ENCODE measurements at places on chromosomes 5 and 9.
A peak's percentile ranks its signal among the peaks of the same experiment; 100 is the strongest.

DNA sequence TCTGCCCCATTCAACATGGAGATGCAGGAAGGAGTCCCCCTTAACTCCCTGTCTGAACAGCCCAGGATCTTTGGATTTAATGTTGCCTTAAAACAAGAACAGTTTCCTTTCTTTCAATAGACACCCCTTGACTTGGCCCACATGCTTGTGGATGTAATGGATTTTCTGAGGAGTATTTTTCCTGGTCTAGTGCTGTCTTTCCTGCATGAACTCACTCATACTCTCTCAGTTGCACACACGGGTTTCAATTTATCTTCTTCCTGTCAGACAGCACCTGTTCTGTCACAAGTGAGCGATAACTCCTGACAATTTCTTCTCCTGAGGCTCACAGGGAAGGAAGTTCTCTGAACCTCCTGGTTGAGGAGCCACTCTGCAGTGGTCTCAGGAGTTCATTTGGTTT, 85.1 kb downstream of the ACER2 start:
- DNase-seq = no peak

DNA sequence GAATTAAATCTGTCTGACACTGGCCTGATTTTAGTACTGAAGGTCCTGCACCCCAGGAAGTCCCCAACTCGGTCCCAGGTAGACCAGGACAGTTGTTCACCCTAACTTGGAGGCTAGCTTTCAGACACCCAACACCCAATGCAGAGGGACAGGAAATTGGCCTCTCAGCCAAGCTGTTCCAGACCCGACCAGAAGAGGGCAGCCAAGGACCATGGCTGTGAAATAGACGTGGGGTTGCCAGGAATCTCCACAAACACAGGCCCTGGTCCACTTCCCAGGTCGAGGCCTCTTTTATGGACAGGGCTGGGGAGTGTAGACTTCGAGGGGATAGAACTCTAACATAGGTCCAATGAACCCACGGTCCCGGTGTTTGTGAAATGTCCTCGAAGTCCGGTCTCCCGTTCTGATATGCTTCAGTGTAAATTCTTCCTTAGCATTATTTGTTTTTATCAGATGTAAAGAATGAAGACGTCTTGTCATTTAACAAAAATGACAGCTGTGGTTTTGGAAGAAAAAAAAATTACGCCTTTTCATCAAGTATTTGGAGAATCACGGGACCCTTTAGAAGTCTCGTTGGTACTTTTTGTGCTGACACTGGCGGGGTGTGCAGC, 260.3 kb upstream of the ADAMTS16 start:
- DNase-seq = peak; percentile 74

GRCh38 chr5:88142886-88143692, 125.6 kb downstream of the TMEM161B start:
- DNase-seq = no peak

- DNase-seq = no peak
These were observed 596.1 kb downstream of the ELAVL2 start for GRCh38 chr9:23229890-23230317.

- no peak for DNase-seq
These were observed 23.7 kb downstream of the NAIF1 start for GRCh38 chr9:128043467-128043868.

- DNase-seq = no peak
These were observed 178.7 kb downstream of the FSTL4 start for GRCh38 chr5:133433641-133434040.

DNA sequence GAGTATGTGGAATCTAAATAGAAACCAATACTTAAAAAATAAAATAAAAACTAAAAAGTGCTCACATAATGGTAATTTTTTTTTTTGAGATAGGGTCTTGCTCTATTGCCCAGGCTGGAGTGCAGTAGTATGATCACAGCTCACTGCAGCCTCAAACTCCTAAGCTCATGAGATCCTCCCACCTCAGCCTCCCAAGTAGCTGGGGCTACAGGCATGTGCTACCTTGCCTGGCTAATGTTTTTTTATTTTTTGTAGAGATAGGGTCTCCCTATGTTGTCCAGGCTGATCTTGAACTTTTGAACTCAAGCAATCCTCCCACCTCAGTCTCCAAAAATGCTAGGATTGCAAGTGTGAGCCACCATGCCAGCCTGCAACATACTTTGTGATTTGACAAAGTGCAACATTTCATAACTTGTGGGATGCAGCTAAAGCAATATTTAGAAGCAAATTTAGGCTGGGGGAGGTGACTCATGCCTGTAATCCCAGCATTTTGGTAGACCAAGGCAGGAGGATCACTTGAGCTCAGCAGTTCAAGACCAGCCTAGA, 18.4 kb downstream of the AP3B1 start:
- no peak for DNase-seq

DNA sequence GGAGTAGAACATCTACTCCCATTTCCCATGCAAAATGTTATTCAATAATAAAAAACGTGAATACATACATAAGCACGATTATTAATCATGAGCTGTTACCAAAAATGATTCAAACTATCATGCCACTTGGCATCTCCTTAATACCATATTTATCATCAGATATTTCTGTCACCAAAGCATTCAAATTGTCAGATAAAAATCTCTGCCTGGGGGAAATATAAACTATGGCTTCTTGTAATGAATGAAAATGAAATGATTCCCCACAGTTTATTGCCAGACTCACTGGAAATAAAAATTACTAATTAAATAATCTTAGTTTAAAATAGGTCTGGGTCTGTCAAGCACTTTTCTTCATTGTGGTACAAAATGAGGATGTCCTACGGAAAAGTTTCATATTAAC, 265.4 kb downstream of the EDIL3 start:
- no peak for DNase-seq

GRCh38 chr9:114153761-114154599, 1.4 kb upstream of the COL27A1 start:
- DNase-seq = no peak

GRCh38 chr9:130446101-130446861, 1.5 kb downstream of the ASS1 start:
- no peak for DNase-seq

DNA sequence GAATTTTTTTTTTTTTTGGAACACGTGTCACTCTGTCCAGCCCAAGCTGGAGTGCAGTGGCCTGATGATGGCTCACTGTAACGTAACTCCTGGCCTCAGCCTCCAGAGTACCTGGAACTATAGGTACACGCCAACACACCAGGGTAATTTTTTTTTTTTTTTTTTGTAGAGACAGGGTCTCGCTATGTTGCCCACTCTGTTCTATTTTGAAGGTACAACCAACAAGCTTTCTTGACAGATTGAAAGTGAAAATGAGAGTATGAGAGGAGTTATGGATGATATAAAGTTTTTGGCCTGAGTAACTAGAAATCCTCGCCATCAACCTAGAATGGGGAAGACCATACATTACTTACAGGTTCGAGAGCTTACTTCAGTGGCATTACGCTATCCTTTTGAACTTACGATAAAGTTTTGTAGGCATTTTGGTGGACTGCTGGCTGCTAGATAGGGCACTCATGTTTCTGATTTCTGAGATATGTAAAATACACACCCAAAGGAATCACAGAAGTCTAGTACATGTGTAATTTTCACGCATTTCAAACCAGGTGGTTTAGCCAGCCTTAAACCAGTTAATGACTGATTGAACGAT, 806 bp upstream of the CDC42SE2 start:
- DNase-seq = peak; percentile 50

GRCh38 chr5:118228489-118228888, 759.9 kb downstream of the DTWD2 start:
- no peak for DNase-seq

DNA sequence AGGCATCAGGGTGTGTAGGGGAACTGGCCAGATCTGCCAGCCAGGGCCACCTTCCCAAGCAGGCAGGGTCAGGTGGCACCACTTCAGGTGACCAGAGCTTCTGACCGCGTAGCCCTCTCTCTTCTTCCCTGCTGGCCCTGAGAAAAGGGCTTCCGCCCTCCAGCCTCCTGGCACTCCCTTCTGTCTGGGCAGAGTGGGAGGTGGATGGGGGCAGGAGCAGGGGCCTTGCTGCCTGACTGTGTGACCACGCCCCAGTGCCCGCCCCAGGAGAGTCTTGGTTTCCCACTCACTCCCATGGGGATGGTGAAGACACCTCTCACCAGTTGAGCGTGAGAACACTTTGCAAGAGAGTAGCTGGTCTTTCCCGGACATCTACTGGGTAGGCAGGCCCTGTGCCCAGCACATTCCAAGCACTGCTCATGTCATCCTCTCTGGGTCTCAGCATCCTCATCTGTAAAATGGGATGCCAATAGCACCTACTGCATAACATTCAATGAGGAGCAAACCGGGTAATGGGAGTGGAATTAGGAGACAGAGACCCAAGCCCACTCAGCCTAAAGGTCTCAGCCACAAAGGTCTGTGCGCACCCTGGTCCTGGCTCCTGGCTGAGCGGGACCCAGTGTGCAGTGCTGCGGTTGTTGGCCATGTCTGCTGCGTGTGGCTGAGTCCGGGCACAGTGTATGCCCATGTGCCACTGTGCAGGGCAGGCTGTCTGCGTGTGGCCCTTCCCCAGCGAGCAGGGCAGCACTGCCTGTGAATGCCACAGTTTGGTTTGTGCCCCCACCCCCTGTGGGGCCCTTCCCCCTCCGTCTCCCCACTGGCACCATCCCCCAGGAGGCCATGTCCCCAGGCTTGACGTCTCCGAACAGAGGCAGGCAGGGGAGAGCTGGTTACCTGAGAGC, 179.1 kb upstream of the IER5L start:
- no peak for DNase-seq

DNA sequence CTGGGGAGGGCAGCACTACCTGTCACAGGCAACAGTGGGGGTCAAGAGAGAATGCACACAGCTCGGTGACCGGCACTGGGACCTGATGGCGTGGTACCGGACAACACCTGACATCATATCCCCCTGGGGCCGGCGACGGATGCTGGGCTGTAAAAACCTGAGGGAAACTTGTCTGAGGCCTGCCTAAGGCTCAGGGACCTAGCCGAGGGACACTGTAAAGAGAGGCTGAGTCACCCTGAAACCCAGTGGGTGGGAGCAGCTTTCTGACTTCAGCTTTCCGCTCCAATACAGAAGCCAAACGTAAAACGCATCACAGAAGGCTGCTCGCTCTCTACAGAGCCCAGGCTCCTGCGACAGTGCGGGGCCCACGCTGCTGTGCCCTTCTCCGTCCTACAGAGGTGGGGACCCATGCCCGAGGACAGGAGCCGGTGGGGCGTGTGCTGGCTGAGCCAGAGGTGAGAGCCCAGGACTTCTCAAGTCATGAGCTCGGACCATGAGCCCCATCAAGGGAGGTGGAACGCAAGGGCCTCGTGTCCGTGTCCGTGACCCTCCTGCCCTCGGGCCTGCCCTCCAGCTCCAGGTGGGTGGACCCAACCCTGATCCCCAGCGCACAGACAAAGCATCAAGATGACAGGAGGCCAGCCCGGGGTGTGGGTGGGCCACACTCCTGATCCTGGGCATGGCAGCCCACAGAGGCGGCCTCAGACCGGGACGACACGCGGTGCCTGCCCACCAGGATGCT, 5.3 kb downstream of the RALGDS start:
- DNase-seq = peak; percentile 94

DNA sequence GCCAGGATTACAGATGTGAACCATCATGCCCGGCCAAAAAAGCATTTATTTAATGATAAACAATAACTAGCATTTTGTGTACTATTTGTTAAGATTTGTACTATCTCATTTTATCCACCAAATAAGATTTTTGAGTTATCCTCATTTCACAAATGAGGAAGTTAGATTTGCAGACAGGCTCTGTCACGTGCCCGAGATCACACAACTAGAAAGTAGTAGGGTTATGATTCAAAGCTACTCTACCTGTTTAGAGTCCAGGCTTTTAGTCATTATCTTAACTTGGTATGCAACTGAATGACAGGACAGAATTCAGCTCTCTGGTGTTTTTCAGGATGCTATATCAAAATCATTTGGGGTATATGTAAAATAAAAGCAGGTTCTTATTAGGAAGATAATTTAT, 20.5 kb downstream of the RANBP17 start:
- no peak for DNase-seq
